ENCODE measurements at places on chromosomes 6 and 20.

GRCh38 chr6:120916844-120917243, 417.4 kb downstream of the TBC1D32 start:
- no peak for DNase-seq

GRCh38 chr6:136777651-136778050, 14.6 kb downstream of the MAP3K5 start:
- DNase-seq, result no peak

DNA sequence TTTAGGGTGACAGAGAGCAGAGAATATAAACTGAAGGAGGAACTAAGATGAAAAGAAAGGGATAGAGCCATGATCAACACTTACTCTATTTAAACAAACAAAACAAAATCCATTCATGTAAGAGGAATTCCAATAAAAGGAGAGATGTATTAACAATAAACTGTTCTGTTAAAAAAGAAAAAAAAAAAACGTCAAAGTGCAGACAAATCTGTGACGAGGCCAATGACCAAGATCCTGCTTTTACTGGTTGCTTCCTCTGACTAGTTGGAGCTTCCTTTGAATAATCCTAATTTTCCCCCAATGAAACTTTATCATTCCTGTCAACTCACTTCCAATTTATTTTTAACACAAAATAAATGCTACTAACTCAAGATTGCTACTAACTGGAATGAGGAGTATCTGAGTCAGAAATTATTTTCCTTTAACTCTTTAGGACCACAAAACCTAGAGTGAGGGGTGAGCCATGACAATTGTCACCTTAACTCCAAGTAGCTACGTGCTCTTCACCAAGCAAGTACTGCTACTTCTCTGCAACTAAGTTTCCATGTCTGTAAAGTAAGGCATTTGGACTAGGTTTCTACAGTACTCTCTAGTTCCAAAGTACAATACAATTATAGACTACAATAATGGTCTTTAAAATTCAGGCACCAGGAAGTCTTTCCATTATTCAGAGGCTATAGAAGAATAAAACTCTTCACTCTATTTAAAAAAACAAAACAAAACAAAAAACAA, 152.0 kb downstream of the PTPRK start:
- no peak for DNase-seq

- DNase-seq, result no peak
These were observed 94.3 kb downstream of the THBS2 start for GRCh38 chr6:169159331-169159730.

GRCh38 chr6:53765270-53765669, 29.5 kb upstream of the LRRC1 start:
- DNase-seq, result no peak

All from GM12878 (cell line).